ENCODE measurements at places on chromosomes 7 and 10.

- DNase-seq: no peak
Observed at GRCh38 chr7:107939573-107940489, 48.8 kb downstream of the DLD start.

DNA sequence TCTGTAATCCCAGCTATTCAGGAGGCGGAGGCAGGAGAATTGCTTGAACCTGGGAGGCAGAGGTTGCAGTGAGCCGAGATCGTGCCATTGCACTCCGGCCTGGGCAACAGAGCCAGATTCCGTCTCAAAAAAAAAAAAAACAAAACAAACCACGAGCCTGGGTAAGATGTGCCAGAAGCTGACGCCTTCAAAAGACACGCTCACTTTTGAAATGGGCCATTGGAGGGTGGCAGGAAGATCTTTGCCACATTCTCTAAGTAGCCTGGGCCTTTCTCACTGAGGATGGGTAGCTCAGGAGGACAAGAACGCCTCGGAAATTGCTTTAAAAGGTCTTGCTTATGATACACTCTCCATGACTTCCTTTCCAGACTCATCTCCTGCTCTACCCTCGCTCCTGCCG, 172.7 kb downstream of the SH3PXD2A start:
- DNase-seq: no peak

DNA sequence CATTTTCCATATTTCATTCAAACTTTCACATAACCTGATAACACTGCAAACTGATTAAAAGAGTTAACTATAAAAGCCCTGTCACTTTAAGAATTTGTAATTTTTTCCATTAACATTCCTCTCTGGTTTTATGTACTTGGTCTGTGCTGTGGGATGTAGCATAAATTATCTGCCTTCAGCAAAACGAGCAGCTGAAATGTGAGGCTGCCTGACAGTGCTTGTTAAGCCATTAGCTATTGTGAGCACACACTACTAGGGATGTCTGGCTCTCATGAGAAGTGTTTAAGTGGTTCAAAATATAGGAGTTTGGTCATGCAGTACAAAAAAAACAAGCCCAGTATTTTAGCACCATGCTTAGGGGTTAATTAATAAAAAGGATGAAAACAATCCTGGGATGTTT, 63.0 kb downstream of the HOXA1 start:
- no peak for DNase-seq

GRCh38 chr7:127525866-127526480, 59.4 kb downstream of the GCC1 start:
- no peak for DNase-seq

DNA sequence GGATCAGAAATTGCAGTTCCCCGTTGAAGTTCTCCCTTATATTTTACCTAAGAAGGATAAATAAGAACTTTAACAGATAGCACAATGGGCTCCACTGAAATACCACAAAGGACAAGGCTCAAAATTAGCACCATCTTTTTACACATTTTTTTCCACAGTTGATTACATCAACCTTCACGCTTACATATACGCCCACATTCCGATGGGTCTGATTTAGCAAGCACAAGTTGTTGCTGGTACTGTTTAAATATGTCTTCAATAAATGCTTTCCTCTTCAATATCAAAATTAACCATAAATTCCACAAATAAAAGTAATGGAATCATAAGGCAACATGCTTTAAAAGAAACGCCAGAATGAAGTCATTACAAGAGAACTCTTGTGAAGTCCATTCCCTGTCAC, 79.5 kb downstream of the NEBL start:
- DNase-seq: no peak

- DNase-seq: no peak
Observed at GRCh38 chr7:23811540-23811939, 101.5 kb downstream of the STK31 start.

GRCh38 chr7:157791261-157791660, 454.5 kb downstream of the DNAJB6 start:
- DNase-seq: no peak
